ENCODE measurements at places on chromosomes 13 and 19.

GRCh38 chr19:34188408-34188807 lies 16.1 kb downstream of the LSM14A start:
- no peak for DNase-seq

- no peak for DNase-seq
Measured at GRCh38 chr19:45972081-45972946, 1.4 kb downstream of the NOVA2 start.

DNA sequence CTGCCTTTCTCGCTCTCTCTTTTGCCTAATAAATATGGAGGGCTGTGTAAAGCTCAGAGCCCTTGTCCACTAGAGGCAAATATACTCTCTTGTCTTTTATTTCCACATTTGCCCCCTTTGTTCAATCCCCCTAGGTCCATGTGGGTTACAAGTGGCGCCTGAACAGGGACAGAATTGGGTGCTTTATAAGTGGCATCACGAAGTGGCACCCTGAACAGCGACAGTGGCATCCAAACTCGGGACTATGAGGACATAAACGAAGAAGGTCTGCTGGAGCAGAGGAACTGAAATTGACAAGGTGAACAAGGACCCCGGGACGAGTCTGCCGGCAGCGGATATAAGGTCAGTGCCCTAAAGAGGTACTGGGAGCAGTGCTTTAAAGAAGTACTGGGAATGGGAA lies 4.3 kb upstream of the ZNF610 start:
- DNase-seq = no peak

DNA sequence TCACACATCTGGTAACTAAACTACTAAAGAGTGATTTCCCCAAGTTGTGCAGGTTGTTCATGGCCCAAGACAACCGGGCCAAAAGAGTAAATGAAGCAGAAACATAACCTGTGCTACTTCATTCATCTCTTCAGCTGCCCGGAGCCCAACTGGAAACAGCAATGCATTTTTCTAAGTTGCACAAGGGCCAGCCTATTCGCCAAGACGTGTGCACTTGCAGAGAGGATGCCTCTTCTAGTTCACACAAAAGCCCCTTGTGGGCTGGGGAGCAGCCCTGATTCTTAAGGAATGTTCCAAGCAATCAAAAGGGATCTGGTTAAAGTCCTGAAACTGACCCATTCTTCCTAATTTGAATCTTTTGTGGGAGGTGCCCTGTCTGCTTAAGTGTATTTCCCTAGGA lies 275.8 kb downstream of the SHISA2 start:
- no peak for DNase-seq

DNA sequence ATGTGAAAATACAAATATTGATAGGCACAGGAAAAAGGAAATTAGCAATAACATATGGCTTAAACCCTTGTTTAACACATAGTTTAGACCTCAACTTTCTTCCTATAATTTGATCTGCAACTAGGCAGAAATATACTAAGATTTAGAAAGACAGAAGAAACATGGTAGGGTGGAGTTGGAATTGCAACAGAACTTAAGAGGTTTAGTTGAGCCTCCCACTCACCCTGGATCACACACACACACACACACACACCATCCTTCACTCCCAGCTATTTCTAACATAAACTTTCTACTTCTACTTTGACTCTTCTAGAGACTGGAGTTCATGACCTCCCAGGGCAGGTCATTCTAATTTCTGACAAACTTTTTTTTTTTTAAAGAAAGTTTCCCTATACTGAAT lies 47.4 kb downstream of the FLT3 start:
- no peak for DNase-seq

- DNase-seq = no peak
Measured at GRCh38 chr19:51327066-51328001, 14.6 kb downstream of the VSIG10L start.

Measured in stimulated activated CD4-positive, alpha-beta T cell treated with anti-CD3 and anti-CD28 coated beads, TNF-alpha, amount 100 ng/mL, for 1 hour (primary cell).